Pulmonary artery endothelial cell (primary cell): ENCODE measurements at places on chromosomes 7 and 10. TPM values are rescaled to one million over a fixed set of nuclear protein-coding genes. Genes with fewer than 3 reads are reported as not detected.
A peak's percentile ranks its signal among the peaks of the same experiment; 100 is the strongest.

The SEMA3A gene
- total RNA-seq, result 0.20 and 0.92 TPM in 2 replicates

The SPDYE5 gene
- total RNA-seq, result not detected in 2 replicates

- no peak for DNase-seq
Observed at GRCh38 chr10:71697938-71698709, 21.5 kb downstream of the C10orf105 start.

The PARP12 gene
- 52.8 and 55.5 TPM in 2 replicates for total RNA-seq

The GATA3 gene
- total RNA-seq, result 0.25 and 0.53 TPM in 2 replicates

- no peak for DNase-seq
Observed at GRCh38 chr10:11643039-11643438, 31.6 kb upstream of the USP6NL start.

DNA sequence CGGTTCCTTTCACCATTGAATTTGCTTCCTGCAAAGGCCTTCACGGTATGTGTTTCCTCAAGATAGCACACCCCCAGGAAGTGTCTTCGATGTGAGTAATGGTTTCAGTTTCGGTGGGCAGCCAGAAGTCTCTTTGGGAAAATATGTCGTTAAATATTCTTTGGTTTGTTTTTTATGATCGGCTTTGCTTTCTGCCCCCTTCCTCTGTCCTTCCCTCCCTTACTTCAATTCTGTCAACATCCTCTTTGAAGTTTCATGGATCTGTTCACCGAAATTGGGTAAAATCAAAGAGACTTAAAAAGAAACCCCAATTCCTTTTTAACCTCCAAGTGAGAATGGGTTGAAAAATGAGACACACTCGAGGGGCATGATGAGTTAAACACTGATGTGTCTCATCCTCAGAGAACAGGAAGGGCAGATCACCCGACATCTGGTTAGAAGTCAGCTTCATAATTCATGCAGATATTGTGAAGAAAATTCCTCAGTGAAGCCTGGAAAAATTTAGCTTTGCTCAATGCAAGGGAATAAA is 170.8 kb upstream of the HABP2 start:
- DNase-seq, result peak; percentile 75

DNA sequence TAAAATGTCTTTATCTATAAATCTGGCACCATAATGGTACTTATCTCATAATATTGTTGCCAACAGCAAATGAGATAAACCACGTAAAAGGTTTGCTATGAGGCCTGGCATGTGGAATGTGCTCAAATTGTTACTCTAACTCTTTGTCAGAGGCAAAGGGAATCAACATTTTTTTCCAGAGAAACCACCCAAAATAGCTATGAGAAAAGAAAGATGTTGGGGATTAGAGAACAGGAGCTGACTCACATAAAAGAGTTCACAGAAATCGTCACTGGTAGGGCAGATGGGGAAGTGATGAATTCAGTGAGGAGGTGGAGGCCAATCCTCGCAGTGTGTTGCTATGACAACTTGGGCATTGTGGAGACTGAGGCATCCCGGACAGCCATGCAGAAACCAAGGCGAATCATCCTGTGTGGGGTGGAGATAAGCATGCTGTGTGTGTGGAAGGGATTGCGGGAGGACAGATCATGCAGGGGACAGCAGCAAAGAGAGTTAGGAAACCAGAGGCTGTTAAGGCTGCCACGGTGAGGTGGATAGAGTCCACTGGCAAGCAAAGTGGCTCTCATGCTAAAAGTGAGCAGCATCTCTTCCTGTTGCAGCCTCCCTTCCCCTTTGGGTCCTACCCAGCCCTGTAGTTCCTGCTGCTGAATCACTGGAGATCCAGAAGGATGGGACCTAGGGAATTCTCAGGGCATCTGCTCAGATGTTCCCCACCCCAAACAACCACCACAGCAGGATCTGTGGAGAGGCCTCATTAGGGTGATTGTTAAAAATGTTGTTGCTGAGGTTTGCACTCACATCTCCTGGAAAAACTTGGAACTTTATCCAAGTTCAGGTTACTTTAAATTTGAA is 103.9 kb downstream of the CUBN start:
- peak; percentile 89 for DNase-seq

The WEE2 gene
- total RNA-seq, result not detected in 2 replicates

The AGR2 gene
- total RNA-seq, result not detected in 2 replicates

DNA sequence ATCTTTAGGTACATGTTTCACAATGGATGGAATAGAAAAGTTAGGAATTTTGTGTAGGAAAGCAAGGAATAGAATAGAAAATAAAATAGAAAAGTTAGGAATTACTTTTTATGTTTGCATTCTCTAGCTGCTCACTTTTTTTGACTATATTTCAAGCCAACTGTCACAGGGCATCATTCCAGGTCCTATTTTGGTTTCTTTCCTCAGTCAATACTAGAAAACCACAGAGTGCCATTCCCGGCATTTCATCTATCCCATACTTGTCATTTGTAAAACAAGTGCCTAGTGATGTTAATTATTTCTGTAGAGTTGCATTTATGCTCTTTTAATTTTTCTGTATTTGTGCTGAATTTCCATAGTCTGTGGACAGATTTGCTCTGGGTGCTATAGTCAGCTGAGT is 66.2 kb downstream of the SDK1 start:
- no peak for DNase-seq
